ENCODE measurements at places on chromosomes 6 and 20.
A peak's percentile ranks its signal among the peaks of the same experiment; 100 is the strongest.

- DNase-seq = no peak
Observed at GRCh38 chr20:43560974-43561373, 2.1 kb downstream of the SGK2 start.

GRCh38 chr20:3813848-3814581, 6.3 kb upstream of the AP5S1 start:
- no peak for DNase-seq

DNA sequence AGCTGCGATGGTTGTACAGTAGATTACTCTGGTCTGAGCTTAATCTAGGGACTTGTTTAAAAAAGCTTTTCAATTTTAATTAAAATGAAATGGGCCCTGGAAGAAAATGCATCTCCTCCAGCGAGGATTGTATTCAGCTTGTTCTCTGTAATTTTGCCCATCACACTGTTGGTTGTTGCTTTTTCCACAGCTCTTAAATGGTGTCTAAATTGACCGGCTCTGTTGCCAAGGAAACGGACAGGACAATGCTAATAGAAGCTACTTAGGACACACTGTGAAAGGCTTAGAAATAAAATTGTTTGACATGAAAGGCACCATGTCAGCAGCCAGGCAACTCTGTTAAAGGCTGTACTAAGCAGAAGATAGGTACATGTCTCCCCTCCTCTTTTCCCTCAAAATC, 116.7 kb upstream of the NRSN1 start:
- DNase-seq = no peak

DNA sequence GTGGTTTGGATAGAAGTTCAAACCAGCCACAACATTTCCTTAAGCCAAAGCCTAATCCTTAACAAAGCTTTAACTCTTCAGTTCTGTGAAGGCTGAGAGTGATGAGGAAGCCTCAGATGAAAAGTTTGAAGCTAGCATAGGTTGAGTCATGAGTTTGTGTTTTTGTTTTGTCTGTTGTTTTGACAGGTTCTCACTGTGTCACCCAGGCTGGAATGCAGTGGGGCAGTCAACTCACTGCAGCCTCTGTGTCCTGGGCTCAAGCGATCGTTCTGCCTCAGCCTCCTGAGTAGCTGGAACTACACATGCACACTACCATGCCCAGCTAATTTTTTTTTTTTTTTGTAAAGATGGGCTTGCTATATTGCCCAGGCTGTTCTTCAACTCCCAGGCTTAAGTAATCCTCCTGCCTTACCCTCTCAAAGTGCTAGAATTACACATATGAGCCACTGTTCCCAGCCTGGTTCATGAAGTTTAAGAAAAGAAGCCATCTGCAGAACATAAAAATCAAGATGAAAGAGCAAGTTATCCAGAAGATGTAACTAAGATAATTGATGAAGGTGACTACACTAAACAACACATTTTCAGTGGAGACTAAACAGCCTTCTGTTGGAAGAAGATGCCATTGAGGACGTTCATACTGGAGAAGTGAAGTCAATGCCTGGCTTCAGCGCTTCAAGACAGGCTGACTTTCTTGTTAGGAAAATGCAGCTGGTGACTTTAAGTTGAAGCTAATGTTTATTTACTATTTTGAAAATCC, 96.2 kb downstream of the SMAP1 start:
- DNase-seq = no peak

- peak; percentile 54 for DNase-seq
Observed at GRCh38 chr20:58233881-58234528, 5.6 kb upstream of the ANKRD60 start.

DNA sequence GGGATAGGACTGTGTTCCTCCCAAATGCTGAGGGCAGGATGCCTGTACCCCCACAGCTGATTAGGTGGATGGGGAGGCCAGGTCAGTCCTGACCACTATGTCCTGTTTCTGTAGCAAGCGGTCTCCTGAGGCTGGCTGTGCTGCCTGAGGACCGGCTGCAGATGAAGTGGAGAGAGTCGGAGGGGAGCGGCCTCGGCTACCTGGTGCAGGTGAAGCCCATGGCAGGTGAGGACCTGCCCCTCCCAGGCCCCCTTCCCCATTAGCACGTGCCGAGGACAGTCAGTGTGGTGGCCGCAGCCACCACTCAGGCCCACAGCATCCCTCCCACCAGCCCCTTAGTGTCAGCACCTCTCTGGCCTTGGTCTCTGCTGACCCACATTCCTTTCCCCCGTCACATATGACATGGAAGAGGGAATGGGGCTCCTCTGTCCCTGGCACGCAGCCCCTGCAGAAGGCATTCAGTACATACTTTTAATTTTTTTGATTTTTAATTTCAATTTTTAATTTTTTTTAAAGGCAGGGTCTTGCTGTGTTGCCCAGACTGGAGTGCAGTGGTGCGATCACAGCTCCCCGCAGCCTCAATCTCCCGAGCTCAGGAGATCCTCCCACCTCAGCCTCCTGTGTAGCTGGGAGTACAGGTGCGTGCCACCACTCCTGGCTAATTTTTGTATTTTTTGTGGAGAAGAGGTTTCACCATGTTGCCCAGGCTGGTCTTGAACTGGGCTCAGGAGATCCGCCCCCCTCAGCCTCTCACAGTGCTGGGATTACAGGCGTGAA, 5.0 kb downstream of the COL20A1 start:
- DNase-seq = no peak
